Activated T-helper 17 cell treated with anti-CD3 and anti-CD28 coated beads, Interleukin-2, amount 50 U/mL, for 72 hours (primary cell): ENCODE measurements at places on chromosomes 12 and 14. TPM values are rescaled to one million over a fixed set of nuclear protein-coding genes. Genes with fewer than 3 reads are reported as not detected.

GRCh38 chr12:9347328-9348127 is 139.3 kb upstream of the PZP start:
- ATAC-seq, result peak; percentile 71

DNA sequence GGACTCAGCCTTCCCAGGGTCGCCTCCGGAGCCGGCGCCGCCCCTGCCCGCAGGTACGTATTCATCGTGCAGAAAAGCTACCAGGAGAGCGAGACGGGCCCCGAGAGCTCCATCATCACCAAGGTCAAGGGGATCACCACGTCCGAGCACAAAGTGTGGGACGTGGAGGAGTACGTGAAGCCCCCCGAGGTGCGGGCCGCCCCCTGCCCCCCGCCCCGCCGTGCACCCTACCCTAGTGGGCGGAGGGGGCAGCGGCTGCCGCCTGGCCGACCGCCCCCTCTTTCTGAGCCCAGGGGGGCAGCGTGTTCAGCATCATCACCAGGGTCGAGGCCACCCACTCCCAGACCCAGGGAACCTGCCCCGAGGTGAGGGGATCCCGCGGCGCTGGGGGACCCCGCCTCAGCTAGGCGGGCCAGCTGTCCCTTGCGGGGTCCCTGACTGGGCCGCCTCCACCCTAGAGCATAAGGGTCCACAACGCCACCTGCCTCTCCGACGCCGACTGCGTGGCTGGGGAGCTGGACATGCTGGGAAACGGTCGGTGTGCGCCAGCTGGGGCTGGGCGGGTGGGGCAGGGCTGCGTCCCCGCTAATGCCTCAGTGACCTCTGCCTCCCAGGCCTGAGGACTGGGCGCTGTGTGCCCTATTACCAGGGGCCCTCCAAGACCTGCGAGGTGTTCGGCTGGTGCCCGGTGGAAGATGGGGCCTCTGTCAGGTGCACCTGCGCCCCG is 973 bp downstream of the P2RX2 start:
- no peak for ATAC-seq

DNA sequence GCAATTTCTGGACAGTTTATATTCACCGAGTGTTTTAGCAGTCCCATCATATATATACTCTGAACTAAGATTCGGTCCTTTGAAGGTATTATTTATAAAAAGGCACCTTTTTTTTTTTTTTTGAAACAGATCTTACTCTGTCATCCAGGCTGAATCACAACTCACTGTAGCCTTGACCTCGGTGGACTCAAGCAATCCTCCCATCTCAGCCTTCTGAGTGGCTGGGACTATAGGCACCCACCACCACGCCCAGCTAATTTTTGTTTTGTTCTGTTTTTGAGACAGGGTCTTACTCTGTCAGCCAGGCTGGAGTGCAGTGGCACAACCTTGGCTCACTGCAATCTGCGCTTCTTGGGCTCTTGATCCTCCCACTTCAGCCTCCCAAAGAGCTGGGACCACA is 52.1 kb downstream of the BTBD7 start:
- ATAC-seq, result no peak

- ATAC-seq, result no peak
Observed at GRCh38 chr14:42734041-42734440, 1127.4 kb downstream of the LRFN5 start.

DNA sequence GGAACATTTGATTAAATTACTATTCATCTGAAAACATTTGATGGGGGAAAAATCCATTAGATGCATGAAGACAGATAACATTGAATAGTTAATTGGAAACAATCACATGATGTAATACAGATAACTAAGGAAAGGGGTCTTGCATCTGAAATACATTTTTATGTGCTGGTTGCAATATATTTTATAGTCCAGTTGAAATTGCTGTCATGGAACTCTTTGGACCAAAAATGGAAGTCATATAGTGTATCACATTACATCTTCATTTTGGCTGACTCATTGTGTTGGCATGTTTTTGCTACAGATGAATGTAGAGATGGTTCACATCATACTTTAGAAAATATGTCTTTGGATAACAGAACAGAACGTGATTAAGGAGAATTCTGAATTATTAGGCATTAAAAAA is 43.0 kb upstream of the GNPNAT1 start:
- no peak for ATAC-seq

DNA sequence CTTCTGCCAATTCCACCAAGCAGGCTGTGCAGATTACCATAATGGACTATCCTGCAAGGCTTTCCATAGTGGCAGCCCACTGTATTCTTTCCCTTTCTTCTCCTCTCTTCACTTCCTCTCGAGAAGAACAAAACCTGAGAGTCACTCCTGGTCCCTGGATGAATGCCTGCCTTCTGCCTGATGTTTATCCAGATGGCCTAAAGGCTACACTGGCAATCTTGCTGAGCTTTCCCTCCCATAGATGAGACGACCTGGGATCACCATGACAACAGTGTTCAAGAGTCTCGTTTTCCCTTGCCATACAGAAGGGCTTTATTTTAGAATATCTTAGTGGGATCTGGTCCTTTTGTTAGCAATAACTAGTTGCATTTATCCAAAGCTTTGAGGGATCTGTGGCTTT is 142.3 kb downstream of the RTN1 start:
- no peak for ATAC-seq

GRCh38 chr14:37131205-37131604 is 41.2 kb downstream of the SLC25A21 start:
- no peak for ATAC-seq

- ATAC-seq, result no peak
Observed at GRCh38 chr12:28121899-28122655, 68.2 kb upstream of the CCDC91 start.

GRCh38 chr12:52870361-52871290 is 21.8 kb upstream of the KRT78 start:
- ATAC-seq, result peak; percentile 71

CCDC177 gene
- total RNA-seq, result not detected

PLCZ1 gene
- total RNA-seq, result not detected

NANOG gene
- total RNA-seq, result not detected

SLC25A47 gene
- not detected for total RNA-seq

CLEC14A gene
- not detected for total RNA-seq

CACNA1C gene
- total RNA-seq, result 0.04 TPM
